Muscle of leg (tissue), 16 donors: ENCODE measurements at places on chromosomes 2 and 18.

GRCh38 chr18:48367557-48367956, 41.6 kb downstream of the ZBTB7C start:
- DNase-seq, result no peak

GRCh38 chr2:174561283-174561971, 36.2 kb downstream of the WIPF1 start:
- DNase-seq, result peak; percentile 98

GRCh38 chr2:234587341-234588053, 90.6 kb upstream of the ARL4C start:
- no peak for DNase-seq

- DNase-seq, result peak; percentile 41
Observed at GRCh38 chr2:202036601-202037037, 3.0 kb downstream of the FZD7 start.

DNA sequence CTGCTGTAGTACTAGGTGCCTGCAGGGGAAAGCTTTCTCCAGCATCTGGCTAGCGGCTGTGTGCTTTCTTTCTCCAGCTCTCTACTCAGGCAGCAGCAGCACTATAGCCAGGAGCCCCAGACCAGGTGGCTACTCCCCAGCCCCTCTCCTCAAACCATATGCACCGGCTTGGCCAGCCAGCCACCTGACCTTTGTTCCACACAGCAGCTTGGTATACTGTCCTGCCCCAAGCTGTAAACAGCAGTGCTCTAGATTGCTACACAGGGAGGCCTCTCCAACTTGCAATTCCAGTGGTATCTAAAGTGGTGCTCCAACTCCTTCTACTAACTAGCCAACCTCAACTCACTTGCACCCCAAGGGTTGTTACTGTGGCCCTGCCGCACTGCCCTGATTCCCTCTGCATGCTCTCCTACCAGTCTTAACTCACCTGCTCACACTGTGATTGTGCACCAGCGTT, 19.6 kb downstream of the LDAH start:
- no peak for DNase-seq

DNA sequence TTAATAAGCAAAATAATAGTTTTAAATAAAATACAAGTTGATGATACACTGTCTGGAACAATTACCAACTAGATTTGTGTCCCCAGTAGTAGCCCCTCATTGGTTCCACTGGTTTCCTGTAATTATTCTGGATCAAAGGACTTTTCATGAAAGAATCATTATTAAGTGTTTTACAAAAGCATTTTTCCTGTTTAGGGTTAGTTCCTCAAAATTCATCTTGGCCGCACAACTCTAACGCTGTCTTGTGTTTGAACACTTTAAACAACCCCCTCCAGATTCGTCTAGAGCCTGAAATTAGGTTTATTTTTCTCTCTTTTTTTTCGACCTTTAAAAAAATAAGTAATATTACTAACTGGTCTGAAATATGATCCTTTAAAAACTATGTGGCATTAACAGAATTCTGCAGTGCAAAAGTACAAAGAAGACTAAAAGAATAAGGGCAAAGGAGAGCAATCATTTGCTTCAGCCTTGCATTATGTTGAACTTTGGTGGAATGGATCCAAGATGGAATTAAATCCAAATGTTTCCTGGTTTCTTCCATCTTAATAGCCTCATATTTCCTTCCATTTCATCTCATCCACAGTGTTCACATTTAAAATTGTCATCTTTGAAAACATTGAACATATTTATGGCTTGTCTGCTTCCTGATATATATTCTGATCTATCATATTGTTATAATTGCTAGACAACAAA, 678.4 kb downstream of the IRS1 start:
- DNase-seq, result peak; percentile 86

GRCh38 chr2:95158891-95159619, 593 bp downstream of the ZNF514 start:
- peak; percentile 59 for DNase-seq

GRCh38 chr18:43148231-43148630, 32.7 kb upstream of the RIT2 start:
- peak; percentile 40 for DNase-seq
